Activated CD8-positive, alpha-beta memory T cell treated with anti-CD3 and anti-CD28 coated beads for 4 hours (primary cell): ENCODE measurements at places on chromosomes 1 and 21.

DNA sequence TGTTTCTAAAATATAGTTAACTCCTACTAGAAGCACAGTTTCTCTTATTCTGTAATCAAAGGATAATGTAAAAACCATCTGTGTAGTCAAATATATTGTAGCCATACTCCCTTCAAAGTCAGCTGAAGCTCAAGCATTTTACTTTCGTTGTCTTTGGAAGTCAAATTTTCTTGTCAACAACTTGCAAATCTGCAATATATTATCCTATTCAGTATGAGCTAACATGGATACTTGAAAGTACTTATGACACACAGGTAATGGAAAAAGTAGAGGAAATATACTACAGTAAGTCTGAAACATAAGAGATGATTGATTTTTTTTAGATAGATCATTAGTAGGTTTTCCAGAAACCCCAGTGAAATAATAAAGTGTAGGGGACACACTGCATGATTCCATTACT, 121.5 kb downstream of the COL24A1 start:
- DNase-seq, result no peak

- no peak for DNase-seq
Measured at GRCh38 chr1:66752000-66752592, at the start of gene DYNLT5. Gene DYNLT5 (plus strand): TSS chr1:66752459. CDS start chr1:66754659, 2,200 bp downstream.

DNA sequence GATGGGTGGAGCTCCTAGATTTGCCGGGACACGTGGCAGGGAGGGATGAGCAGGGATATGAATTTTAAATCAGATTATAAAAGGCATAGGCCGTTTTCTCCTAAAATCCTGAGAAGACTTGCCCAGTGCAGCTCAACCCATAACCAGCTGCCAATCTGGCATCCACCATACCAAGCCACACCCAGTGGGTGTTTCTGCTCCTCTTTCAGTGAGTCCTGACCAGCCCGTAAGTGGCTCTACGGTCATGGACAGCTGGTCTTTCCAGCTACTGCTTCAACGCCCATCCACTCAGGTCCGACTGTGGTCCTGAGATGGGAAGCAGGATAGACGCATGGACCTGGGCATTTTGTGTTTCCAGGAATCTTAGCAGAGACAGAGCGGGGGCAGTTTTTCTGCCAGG, 107.2 kb downstream of the LAMC2 start:
- DNase-seq, result no peak

GRCh38 chr1:74943046-74943445, 191.1 kb upstream of the LHX8 start:
- DNase-seq, result no peak

DNA sequence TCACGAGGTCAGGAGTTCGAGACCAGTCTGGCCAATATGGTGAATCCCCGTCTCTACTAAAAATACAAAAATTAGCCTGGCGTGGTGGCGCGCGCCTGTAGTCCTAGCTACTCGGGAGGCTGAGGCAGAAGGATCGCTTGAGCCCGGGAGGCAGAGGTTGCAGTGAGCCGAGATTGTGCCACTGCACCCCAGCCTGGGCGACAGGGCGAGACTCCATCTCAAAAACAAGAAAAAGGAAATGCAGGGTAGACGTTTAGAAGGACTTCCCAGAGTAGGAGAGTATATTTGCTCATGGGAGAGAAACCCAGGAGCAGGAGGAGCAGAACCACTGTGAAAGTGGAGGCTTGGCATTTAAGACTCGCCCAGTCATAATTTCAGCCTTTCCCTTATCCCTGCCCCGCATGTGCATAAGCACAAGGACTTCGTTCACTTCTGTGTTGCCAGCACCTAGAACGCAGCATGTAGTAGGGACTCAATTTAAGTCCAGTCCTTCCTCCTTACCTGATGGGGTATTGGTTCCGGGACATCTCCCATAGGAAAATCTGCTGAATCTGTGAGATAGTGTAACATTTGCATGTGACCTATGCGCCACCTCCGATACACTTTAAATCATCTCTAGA, 5.2 kb upstream of the MEF2D start:
- DNase-seq, result no peak

- DNase-seq, result no peak
Measured at GRCh38 chr1:25695771-25696311, 79.2 kb downstream of the MAN1C1 start.

- no peak for DNase-seq
Measured at GRCh38 chr1:221723018-221723847, 18.7 kb downstream of the DUSP10 start.

- DNase-seq, result no peak
Measured at GRCh38 chr1:156444407-156445001, 56.1 kb downstream of the MEF2D start.

DNA sequence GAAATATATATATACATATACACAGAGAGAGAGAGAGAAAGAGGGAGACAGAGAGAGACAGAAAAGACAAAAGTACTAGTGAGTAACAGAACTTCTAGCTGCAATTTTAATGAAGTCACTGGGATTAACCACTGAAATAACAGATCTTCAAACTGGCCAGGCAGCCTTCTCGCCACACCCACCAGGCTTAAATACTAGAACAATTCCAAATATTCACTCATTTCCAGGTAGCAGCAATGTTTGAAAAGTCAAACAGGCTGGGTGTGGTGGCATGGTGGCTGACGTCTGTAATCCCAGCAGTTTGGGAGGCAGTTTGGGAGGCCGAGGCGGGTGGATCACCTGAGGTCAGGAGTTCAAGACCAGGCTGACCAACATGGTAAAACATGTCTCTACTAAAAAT, 5.2 kb downstream of the PRDX1 start:
- DNase-seq, result no peak

DNA sequence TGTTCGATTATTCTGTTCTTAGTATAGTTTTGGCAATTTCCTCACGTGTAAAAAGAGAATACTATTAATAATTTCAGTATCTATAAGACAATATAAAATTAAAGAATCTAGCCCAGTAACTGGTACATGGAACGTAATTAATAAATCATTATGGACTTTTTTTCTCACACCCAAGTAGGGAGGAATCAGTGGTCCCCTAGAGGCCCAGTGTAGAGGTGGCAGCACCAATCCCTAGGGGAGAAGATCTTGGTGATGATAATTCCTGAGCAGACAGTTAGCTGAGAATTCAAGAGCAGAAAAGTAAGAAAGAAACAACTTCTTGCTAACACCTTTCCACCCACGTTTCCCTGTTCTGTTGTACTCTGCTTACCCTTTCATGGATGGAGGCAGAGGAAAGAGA, 19.7 kb upstream of the SELE start:
- DNase-seq, result no peak

GRCh38 chr1:67827688-67828087, 5.6 kb downstream of the GNG12 start:
- DNase-seq, result no peak

DNA sequence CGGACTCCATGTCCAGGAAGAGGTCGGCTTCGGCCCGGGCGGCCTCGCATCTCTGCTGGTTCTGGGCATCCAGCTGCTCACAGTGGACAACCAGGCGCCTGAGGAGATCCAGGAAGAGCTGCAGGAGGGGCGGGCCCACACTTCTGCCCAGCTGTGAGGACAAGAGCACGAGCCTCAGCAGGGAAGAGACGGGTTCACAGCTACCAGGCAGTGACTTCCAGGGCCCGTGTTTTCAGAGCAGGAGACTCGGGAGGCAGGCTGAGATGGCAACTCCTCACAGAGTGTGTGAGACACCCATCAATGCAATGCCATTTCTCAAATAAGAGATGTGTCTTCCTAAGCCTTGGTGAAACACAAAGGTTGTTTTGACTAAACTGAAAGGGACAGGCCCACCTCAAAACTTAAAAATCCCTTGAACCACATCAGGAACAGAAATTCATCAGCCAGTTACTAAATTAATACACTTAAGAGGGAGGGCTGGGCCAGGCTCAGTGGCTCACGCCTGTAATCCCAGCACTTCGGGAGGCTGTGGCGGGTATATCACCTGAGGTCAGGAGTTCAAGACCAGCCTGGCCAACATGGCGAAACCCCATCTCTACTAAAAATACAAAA, 43.4 kb downstream of the URB1 start:
- no peak for DNase-seq

- DNase-seq, result no peak
Measured at GRCh38 chr1:179121159-179121938, 39.5 kb downstream of the TOR3A start.

DNA sequence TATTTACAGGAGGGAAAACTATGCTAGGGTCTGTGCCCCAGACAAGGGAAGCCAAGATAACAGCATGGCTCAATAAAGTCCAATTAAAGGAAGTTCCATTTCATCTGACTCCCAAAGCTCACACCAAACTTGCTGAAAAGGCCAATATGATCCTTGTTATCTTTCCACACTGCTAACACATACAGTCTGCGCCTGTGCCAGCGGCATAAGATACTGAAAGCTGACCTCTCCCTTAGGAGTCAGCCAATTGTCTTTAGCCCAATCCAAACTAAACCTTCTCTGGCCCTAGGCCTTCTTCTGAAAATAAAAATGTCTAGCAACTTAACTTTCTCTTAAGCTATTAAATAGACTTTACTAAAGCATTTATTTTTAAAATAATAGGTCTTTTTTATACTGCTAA, 179.0 kb upstream of the PLD5 start:
- no peak for DNase-seq

DNA sequence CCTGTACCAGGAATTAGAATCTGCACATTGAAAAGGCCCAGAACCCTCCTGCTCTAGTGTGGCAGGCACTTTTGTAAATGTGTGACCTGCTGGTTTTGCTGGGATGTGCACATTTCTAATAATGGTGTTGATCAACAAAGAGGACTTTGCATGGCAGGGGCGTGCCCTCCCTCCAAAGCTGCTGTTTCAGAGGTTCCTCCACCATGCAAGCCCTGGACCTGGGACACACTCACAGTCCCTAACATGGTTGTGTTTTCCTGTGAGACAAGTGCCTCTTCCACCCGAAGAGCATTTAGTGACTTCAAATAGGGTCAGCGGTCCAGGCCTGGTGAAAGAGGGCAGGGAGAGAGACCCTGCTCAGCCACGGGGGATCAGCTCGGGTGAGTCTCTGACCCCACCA, 28.1 kb downstream of the TENT5C start:
- no peak for DNase-seq

GRCh38 chr1:17511188-17511587, 28.3 kb upstream of the ARHGEF10L start:
- no peak for DNase-seq

- DNase-seq, result no peak
Measured at GRCh38 chr1:214566158-214567104, 15.0 kb upstream of the PTPN14 start.

DNA sequence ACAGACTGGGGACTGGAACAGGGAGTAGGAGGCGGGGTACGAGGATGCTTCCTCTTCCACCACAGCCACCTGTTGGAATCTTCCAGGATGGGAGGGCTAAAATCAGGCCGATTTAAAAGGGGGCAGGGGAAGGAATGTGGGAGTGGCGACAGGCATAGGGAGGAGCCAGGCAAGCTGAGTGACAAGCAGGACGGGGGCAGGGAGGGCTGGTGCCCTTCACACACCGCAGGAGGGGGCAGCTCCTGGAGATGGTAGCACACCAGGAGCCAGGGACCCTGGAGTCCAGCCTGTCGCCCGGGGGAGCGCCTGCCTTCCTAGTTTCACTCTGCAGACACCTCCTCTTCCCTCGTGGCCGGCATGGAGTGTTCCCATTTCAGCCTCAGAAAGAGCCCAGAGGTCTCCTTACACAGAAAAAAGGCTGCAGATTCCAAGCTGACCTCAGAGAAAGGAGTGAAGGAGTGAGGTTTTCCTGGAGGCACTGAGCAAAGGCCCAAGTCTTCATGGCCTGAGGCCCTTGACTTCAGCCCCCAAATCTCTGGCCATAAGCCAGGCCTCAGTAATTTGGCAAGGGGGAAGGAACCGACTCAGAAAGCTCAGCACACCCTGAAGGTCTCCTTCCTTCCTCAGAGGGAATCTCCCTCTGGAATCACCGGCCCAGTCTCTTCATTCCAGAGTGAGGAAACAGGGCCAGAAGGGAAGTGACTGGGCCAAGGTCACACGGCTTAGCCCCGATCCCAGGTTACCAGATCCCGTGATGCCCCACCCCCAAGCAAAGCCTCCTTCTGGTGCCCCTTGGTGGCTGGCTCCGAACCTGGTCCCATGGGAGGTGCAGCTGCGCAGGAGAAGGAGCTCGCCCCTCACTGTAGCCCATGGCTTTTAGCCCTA, 8.1 kb downstream of the BLACAT1 start:
- DNase-seq, result no peak

DNA sequence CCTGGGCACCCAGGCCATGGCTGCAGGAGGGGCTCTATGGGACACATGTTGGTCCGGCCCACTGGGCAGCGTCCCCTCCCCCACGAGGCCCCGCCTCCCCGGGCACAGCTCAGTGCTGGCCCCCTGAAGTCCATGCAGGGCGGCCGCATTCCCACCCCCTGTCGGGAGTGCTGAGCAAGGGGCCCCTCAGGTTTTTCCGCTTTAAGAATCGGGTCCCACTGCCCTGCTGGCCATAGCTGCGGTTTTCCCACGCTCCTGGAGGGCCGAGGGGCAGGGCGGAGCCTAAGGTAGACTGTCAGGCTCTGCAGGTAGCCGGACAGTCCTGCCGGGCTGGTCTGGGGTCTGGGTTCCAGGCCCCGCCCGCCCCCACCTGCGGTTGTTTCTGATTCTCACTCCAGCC, 43.5 kb upstream of the CCDC27 start:
- no peak for DNase-seq

DNA sequence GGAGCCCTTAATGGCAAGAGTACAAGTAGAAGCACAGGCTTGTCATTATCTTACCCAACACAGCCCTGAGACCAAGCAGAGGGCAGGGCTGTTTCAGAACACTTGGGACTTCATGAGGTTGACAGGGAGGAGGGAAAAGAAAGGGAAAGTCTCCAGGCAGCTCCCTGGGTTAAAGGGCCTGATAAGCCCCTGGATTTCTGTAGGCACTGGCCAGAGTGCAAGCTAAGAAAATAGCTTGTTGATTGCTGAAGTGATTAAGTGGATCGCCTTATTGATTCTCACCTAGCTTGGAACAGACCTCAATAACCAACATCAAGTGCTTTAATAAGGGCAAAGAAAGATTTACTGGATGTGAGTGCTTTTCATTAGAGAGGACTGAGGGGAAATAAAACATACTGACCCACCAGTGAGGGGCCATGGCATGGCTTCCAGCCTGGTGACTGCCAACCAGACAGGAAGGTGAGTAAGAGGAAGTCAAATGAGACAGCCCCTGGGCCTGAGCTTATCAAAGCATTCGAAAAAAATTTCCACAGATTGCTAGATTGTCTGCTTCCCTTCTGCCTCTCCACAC, 121.4 kb upstream of the NFIA start:
- no peak for DNase-seq

DNA sequence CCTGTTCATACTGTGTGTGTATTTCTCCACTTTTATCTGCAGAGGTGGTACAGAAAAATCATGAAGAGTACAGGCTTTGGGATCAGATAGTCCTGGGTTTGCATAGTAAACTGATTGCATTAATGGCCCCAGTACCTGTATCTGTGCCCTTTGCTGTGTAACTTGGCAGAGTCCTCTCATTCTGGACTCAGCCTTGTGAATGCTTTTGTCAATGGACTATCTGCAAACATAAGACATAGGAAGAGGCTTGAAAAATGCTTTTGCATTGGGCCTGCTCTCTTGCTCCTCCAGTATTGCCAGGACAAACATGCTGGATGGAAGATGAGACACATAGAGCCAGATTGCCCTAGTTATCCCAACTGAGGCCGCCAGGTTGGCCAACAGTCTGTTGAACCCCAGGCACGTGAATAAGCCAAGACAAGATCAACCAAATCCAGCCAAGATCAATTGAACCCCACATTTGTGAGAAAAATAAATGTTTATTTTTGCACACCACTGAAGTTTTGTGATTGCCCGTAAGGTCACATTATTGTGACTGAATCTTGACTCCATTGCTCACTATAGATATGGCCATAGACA, 37.2 kb downstream of the ADCY10 start:
- no peak for DNase-seq

- no peak for DNase-seq
Measured at GRCh38 chr21:38631676-38632075, 133.4 kb upstream of the ERG start.
